ENCODE measurements at places on chromosomes 1 and 21. TPM values are rescaled to one million over a fixed set of nuclear protein-coding genes. Genes with fewer than 3 reads are reported as not detected.

DNA sequence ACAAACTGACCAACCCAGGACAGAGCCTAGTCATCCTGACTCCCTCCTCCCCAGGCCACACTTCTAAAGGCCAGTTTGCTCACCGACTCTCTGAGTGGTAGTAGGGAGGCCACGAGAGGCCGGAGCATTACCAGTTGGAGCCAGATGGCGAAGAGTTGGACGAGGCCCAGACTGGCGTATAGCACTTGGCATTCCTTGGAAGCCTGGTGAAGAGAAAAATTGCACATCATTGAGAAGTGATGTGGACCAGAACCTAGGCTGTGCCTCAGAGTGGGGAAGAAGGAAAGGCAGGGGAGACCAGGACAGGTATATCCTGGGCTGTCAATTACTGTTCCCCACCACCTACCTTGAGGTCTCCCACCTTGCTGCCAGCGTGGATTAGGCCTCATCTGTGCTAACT lies 12.2 kb downstream of the PABPC4 start:
- H3K36me3 ChIP-seq = peaks cover 46% of the 10 kb centered on the region
- no peak overlapping the region for H3K4me3 ChIP-seq
- H3K4me1 ChIP-seq = no peaks in the 10 kb centered on the region
- H3K27ac ChIP-seq = no peak overlapping the region
- DNase-seq = no peak

DNA sequence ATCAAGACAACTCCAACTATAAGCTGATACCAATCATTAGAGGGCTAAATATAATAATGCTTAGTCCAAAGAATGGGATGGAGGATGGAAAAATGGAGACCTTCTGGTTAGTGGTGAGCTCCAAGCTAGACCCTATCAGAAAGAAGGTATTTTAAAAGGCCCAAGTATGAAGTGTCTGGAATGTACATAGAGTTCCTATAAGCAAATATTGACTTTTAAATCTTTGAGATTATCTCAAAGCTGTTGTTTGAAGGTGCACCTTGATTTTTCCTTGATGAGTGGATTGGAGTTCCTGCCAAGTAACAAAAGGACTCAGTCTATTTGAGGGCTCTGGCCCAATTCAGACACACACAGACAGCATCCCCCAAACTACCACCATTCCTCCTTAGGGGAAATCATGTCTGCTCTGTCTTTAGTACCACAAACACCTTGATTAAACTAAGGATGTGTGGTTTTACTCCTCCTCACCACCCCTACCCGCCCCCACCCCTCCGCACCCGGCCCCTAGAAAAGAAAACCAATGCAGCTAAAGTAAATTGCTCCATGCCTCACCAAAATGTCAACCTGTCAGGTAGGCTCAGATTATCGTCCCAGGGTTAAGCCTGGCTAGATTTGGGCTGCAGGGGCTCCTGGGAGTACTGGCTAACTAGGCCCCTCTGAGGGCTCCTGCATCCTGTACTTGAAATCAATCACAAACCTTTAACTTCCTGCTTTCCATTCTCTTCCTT lies 59.4 kb downstream of the CDC7 start:
- H3K36me3 ChIP-seq = no peaks in the 10 kb centered on the region
- no peak overlapping the region for H3K27ac ChIP-seq
- no peak for DNase-seq
- peaks cover 5% of the 10 kb centered on the region for H3K4me1 ChIP-seq
- no peaks in the 10 kb centered on the region for H3K27me3 ChIP-seq

DNA sequence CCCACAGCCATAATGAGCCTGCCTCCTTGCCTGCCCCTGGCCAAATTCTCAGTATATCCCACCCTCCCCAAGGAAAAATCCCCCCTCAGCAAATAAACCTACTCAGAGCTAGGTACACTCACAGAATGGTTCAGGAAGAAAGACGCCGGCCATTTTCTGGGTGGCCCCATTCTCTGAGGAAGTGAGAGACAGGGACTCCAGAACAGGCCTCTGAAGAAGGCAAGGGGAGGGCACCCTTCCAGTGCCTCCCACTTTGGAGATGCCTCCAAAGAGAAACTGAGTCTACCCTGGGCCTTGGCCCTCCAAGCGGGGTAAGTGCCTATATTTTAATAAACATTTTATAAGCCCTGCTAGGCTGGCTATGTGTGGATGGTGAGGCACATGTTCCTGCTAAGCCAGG lies 2.3 kb downstream of the PACC1 start:
- no peaks in the 10 kb centered on the region for H3K27me3 ChIP-seq
- no peak for DNase-seq
- peak overlapping the region; percentile 81 for H3K4me3 ChIP-seq
- H3K27ac ChIP-seq = peak overlapping the region; percentile 62

SPATA17 gene
- total RNA-seq = not detected

DNA sequence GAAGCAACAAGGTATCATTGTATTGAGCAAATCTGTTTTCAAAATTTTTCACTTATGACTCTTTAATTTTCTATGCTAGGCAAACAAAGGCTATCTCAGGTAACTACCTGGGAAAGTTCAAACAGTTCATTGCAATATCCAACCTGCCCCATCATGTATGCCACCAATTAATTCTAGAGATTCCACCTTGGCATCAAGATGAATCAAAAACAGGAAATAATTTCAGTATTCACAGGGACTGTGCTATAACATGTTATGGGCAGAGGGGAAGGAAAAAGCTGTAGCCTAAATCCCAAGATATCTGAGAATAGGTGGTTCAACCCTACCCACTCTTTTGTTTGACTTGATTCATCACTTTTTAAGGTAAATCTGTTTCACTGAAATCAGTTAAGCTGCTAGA lies 67.5 kb upstream of the SH3GLB1 start:
- no peak for DNase-seq
- H3K27ac ChIP-seq = no peak overlapping the region
- H3K4me3 ChIP-seq = no peak overlapping the region
- H3K27me3 ChIP-seq = no peaks in the 10 kb centered on the region
- H3K4me1 ChIP-seq = no peaks in the 10 kb centered on the region

ADAMTS5 gene
- not detected for total RNA-seq

All from GM12878 (cell line).